ENCODE measurements at places on chromosomes 13 and 19.

DNA sequence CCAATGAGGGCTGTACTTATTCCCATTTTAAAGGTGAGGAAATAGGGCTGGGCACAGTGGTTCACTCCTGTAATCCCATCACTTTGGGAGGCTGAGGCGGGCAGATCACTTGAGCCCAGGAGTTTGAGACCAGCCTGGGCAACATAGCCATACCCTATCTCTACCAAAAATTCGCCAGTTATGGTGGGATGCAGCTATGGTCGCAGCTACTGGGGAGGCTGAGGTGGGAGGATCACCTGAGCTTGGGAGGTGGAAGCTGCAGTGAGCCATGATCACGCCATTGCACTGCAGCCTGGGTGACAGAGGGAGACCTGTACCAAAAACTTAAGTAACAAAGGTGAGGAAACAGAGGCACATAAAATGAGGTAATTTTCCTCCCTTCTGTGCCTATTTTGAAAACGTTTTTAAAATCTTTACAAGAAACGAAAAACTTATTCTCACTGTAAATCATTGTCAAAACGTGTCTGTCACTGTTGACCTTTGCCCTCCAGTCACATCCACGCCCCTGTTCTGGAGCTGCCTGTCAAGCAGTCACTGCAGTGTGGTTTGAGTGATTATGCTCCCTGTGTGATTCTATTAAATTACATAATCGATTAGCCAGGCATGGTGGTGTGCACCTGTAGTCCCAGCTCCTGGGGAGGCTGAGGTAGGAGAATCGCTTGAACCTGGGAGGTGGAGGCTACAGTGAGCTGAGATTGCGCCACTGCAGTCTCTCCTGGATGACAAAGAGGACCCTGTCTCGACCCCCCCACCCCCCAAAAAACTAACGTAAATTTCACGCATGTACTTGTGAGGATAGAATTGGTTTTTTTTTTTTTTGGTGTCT is 12.5 kb downstream of the NOP53 start:
- peak; percentile 42 for DNase-seq

- peak; percentile 99 for DNase-seq
Observed at GRCh38 chr19:58543826-58544590, at the start of gene TRIM28. TSS of gene TRIM28 (plus strand) at chr19:58544064. CDS start at chr19:58544758, 694 bp downstream.

- DNase-seq: no peak
Observed at GRCh38 chr19:5988517-5989387, 10.8 kb upstream of the RANBP3 start.

DNA sequence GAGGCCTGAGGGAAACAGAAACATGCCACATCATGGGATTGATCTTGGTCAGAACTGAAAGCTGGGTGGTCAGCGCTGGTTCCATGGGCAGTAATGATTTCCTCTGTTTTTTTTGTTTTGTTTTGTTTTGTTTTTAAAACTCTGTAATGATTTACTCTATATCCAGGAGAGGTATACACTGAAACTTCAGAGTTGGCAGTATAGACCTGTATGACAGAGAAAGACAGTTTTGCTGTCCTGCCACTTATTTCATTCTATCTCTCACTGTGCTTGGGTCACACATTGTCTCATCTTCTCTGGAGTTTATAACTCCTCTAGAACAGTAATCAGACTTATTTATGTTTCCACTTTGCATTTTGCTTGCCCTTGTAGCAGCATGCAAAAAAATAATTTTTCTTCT is 105.1 kb upstream of the SLITRK1 start:
- DNase-seq: no peak

DNA sequence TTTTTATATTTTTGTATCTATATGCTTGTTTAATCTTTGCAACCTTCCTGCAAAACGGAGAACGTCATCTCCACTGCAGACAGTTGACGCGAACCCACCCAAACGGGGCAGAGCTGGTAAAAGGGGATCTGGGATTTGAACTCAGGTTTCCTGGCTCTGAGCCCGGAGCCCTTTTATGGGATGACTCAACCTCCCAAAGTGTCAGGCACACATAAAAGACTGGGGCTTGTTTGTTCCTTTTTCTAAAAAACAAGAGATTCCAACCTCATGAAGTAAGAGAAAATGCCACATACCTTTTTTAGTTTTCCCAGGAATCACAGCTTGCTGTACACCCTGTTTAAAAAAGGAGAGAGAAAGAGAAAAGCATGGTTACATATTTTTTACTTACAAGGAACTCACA is 78.9 kb downstream of the GADD45B start:
- peak; percentile 12 for DNase-seq

GRCh38 chr13:107572156-107572555 is 643.2 kb downstream of the LIG4 start:
- no peak for DNase-seq

DNA sequence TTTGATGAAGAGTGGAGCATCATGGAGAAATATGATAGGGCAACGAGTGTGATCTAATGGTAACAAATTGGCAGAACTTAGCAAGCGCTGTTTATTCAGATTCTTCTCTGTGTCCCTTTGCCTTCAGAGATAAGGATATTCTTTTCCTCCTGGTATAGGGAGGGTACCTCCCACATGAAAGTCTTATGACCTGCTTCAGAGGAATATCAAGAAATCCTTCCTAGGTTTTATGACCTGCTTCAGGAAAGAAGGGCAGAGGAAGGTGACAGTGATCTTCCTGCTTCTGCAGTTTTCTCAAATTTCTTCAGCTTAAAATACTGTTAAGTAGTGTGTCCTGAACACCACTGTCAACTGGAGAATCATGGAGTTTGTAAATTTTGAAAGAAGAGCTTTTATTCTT is 144.3 kb downstream of the DNAJC15 start:
- no peak for DNase-seq

DNA sequence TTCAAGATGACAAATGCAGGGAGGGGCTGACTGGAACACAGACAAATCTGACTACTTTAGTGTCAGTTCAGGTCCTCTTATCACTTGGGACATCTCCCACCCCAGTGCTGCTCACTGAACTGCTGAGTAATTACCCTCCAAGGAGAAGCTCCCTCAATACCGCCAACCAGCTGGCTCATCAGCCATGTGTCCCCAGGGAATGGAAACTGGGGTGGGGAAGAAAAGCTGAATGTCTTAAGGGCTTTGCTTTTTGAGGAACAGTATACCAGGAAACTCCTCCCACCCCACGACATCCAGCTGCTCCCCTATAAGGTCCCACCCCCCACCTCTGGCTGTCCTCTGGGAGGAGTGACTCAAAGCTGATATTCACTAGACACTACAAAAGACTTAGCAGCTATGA is 2.0 kb downstream of the ZNF823 start:
- DNase-seq: no peak

DNA sequence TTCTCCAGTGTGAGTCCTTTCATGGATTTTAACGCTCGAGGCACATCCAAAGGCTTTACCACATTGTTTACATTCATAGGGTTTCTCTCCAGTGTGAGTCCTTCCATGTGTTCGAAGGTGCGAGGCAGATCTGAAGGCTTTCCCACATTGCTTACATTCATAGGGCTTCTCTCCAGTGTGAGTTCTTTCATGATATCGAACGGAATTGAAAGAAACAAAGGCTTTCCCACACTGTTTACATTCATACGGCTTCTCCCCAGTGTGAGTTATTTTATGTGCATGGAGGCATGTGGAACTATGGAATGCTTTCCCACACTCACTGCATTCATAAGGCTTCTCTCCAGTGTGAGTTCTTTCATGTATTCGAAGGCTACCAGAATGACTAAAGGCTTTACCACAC is 5.2 kb upstream of the ZNF20 start:
- DNase-seq: no peak

GRCh38 chr19:41808663-41809566 is 12.5 kb downstream of the CEACAM3 start:
- DNase-seq: no peak

Measured in mucosa of descending colon (tissue), 3 donors.